CD4-positive, alpha-beta memory T cell (primary cell): ENCODE measurements at places on chromosomes 5 and 9. TPM values are rescaled to one million over a fixed set of nuclear protein-coding genes. Genes with fewer than 3 reads are reported as not detected.

The FOXD4L3 gene
- total RNA-seq, result not detected

DNA sequence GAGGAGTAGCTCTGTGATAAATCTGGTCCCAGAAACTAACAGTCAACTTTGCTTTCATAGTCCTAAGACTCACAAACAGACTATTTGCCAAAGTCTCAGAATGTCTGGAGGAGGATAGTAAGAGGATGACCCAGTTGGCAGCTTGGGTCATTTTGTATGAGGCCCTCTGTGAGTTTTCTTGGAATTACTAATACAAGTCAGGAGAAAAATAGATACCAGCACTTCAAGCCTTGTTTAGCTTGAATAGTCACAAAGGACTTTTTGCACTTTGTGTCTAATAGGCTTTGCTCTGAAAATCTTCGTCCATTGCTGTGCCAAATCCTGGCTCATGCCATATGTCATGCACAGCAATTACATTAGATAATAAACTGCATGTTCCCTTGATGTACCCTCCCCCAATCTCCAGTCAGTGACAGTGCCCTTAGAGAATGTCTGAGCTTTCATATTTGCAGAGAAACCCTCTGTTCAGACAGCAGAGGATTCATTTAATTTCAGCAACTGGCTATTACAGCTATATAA lies 612.8 kb downstream of the CSNK1G3 start:
- no peak for DNase-seq

- DNase-seq, result no peak
Observed at GRCh38 chr5:57889558-57889957, 406.9 kb upstream of the ACTBL2 start.

The GRXCR2 gene
- not detected for total RNA-seq

- no peak for DNase-seq
Observed at GRCh38 chr5:67648201-67648671, 451.6 kb upstream of the CD180 start.

- no peak for DNase-seq
Observed at GRCh38 chr5:90878549-90879196, 320.1 kb downstream of the ADGRV1 start.

The TXNDC8 gene
- not detected for total RNA-seq

GRCh38 chr5:98128846-98129245 lies 644.6 kb upstream of the RGMB start:
- no peak for DNase-seq

DNA sequence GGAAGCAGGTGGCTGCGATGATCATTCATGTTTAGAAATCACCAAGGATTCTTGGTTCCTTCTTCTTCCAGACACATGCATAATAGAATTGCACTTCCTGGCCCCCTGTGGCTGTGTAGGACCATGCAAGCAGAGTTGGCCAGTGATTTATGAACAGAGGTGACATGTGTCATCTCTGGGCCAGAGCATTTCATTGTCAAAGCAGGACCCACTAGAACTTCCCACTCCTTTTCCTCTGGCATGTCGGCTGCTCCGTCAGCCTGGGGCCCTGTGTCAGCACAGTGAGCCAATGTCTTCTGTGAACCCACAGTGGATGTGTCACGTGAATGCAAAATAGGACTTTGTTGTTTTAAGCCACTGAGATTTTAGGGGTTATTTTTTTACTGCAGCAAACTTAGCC lies 59.2 kb downstream of the HSD17B3 start:
- no peak for DNase-seq

DNA sequence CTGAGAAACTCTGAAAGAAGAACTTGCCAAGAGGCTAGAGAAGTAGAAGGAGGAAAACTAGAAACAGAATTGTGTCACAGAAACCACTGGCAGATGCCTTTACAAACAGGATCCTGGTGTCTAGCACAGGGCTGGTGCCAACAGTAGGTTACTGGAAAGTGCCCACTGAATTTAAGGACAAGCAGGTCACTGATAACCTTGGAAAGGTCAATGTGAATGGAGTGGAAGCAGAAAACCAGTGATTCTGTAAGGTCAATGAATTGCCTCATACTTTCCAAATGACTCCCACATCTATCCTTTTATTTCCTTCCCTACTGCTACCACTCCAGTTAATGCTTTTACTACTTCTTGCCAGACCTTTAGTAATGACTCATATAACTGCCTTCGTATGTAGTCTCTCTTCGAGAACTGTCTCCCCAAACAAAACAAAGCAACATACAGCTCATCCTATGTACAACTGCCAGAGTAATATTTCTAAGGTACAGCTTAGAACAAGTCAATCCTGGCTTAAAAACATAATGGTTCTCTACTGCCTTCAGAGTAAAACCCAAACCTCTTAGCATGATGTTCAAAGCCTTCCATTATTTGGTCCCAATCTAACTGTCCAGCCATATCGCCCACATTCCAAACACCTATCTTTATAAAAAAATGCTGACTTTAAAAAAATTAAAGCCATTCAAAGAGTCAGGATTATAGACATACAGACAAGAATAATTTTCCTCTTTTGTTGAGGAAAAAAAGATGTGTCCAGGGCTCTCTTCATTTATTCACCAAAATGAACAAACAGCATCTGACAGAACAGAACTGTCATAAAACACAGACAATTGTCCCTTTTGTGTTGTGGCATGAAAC lies 52.5 kb downstream of the NR3C1 start:
- no peak for DNase-seq

The CA9 gene
- not detected for total RNA-seq

GRCh38 chr5:148778882-148779281 lies 47.5 kb upstream of the ADRB2 start:
- no peak for DNase-seq

The PCSK5 gene
- total RNA-seq, result 8.4 TPM

The TAF1L gene
- total RNA-seq, result 0.06 TPM

DNA sequence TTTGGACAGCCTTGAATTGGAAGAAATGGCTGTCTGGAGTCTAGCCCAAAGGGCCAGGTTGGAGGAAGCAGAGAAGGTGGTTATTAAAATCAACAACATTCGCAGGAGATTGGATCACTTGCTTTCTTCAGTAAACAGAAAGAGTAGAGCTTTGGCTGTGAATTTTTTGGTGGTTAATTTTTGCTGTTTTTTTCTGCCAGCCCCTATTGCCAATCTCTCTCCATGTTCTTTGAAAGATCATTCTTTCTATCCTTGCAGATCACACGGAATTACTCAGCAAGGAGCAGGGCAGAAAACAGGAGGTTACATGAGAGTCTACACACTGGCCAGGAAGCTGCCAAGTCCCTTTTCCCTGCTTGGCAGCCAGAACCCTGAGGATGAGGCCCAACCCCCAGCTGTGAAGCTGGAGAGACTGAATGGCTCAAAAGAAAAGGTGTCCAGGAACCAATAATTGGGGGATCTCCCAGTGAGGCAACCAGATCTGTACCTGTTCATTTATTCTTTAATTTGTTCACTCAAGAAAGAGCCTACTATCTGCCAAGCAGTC lies 13.0 kb downstream of the GLRX start:
- no peak for DNase-seq

The KCNN2 gene
- not detected for total RNA-seq

GRCh38 chr9:129482521-129483414 lies 138.1 kb downstream of the C9orf50 start:
- no peak for DNase-seq

DNA sequence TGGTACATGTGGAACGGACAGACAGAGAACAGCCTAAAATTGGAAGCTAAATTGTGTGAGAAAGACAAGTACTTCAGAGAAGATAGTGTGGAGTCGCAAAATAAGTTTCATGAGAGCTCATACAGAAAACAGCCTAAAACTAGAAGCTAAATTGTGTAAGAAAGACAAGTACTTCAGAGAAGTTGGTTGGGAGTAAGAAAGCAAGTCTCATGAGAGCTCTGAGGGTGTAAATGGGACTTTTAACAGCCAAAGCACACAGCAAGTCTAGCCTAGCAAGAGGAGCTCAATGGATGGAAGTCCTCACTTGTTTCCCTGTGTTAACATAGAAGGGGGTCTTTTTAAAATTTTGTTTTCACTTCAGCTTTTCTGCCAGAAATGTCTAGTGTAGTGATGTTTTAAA lies 93.1 kb downstream of the STK32A start:
- no peak for DNase-seq

The DRD1 gene
- not detected for total RNA-seq

The DMGDH gene
- total RNA-seq, result 0.49 TPM
